ENCODE measurements at places on chromosomes 11 and 22.

- DNase-seq = peak; percentile 71
These were observed 11.8 kb downstream of the TUB start for GRCh38 chr11:8092587-8093424.

DNA sequence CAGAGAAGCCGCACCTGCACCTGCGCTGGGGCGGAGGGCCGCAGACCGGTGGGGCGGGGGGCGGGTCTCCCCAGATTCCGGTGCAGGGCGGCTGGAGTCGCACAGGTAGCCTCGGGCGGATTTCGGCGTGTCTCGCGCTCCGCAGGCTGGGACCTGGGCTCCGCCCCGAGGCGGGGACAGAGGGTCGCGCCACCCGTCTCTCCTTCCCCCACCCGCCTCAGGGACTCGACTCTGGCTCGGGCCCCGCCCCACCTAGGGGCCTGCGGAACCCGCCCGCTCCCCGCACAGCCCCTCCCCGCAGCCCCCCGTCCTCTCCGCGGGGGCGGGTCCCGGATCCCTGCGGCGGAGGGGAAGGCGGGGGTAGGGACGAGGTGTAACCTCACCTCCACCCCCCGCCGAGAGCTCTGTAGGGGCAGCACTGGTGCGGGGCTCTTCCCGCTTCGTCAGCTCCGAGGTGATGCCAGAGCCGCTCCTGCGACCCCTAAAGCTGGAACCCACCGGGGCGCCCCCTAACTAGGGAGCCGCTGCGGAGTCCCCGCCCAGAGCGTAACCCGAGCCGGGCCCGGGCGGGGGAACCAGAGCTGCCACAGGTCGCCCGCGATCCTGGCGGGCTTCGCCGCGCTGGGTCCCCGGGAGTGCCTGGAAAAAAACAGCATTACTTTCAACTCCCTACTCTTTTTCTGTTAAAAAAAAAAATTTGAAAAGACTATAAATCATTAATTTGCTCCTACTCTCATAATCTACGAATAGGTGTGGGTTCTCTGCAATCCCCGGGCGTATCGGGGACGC is at the start of gene SLC29A2:
TSS of gene SLC29A2 (minus strand) at position 134 of the 789 bp plus-strand sequence. CDS start 169 bp downstream, outside the sequence.
- no peak for DNase-seq

DNA sequence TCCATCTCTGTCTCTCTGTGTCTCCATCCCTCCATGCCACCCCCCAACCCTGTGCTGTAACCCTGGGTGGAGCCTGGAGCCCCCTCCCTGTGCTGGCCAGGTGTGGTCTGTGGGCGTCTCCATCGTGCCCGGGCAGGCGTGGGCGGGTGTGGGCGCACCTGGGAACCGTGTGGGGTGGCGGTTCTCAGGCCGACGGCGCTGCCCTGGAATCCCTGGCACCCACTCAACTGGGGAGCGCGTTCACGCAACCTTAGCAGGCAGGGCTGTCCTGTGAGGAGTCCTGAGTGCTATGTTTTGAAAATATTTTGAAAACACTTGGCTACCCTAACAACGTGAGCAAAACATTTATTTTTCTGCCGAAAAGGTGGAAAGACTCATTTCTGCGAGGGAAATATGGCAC is 4.7 kb downstream of the TNNT3 start:
- no peak for DNase-seq

GRCh38 chr11:47366020-47366490 is 12.3 kb downstream of the SPI1 start:
- DNase-seq = no peak

DNA sequence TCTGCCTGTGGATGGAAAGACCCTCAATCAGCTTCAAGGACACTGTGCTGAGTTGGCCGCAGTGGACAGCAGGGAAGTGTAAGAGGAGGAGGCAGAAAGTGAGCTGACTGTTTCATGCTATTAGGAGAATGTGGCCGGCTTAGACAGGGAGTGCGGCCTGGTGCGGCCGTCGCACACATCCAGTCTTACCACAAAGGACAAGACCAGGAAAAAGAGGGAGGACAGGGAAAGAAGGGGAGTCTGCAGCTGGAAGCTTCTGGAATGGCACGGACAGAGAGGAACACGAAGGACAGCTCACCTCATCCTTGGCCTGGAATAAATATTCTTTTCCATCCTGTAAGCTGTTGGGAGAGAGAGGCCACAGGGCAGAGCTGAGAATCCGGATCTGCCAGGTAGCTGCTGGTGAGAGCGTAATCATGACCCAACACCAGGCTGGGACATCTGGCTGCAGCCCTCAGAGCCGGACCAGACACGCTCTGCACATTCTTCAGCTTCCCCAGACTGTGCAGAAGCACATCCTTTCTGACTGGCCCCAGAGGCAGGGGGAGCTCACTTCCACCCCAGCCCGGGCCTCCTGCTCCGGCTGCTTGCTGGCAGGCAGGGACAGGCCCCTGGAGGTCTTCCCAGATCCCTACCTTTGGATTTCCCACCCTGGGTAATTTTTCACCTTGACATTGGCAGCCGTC is 8.6 kb upstream of the RBM4B start:
- no peak for DNase-seq

DNA sequence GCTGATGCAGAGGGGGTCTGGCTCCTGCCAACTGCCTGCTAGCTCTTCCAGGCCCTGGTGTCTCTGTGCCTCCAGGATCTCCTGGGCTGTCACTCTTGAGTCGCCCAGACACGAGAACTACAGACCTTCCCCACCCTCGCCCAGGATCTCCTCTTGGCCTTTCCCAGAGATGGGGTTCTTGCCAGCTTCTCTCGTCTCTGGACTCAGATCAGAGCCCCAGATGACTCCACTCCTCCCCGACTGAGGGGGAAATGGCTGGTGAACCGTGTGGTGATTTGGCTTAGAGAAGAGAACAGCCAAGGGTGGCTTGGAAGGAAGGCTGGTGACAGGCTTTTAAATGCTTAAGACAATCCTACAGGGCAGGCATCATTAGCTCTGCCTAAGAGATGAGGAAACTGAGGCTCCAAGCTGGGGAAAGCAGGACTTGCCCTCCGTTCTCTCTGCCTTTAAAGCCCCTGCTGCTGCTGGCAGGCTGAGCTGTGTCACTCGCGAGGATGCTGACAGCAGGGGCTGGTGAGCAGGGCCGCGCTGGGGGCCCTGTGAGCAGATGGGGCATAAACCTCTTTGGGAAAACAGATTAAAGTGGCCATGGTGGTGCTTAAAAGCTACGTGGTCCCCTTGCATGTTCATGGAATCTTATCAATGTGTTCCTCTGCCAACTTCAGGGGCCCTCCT is 90.3 kb upstream of the THY1 start:
- no peak for DNase-seq

DNA sequence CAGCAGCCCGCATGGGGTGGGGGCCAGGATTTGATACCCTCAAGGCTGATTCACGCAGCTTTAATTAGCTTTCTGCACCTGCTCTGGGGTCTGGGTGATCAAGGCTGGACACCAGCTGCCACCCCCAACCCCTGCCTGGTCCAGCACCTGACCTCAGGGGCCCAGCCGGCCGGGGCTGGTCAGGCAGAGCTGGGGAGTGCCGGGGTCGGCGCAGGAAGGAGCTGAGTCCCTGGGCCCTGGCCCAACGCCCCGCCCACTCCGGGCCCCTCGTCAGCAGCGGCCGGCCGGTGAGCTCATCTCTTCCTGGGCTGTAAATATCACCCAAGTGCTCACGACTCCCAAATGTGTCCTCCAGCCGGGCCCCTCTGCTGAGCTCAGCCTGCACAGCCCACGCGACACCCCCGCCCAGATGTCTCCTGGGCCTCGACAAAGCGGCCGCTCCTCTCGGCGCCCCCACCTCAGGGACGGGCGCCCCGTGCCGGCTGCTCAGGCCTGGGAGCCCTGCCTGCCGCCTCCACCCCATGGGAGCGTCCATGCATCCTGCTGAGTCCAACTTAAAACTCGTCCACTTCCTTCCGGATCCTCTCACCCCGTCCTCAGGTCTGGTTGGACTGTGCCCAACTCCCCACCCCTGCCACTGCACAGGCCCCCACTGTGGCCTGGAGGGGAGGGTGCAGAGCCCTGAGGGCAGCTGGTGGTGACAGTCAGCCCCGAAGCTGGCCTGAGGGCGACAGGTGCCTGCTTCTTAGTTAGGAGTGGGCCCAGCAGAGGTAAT is 29.0 kb downstream of the RTN4R start:
- DNase-seq = peak; percentile 31

DNA sequence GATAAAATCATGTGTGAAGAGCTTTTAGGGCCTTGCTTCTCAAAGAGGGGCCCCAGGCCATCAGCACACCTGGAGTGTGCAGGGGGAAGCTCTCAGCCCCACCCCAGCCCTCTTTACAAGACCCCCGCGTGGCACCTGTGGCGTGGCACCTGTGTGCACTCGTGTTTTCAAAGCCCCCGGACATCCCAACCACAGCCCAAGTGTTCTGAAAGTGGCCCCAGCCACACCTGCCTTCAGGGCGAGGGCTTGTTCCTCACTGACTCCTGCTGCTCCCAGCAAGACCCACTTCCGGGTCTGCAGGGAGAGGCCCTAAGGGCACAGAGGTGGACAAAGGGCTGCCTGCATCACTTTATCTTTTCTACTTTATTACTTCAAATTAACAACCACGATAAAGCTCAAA is 17.5 kb upstream of the TMEM184B start:
- DNase-seq = no peak

GRCh38 chr11:80320226-80320625 is 879.4 kb upstream of the TENM4 start:
- no peak for DNase-seq

GRCh38 chr11:1546536-1547466 is 25.3 kb downstream of the DUSP8 start:
- peak; percentile 36 for DNase-seq

DNA sequence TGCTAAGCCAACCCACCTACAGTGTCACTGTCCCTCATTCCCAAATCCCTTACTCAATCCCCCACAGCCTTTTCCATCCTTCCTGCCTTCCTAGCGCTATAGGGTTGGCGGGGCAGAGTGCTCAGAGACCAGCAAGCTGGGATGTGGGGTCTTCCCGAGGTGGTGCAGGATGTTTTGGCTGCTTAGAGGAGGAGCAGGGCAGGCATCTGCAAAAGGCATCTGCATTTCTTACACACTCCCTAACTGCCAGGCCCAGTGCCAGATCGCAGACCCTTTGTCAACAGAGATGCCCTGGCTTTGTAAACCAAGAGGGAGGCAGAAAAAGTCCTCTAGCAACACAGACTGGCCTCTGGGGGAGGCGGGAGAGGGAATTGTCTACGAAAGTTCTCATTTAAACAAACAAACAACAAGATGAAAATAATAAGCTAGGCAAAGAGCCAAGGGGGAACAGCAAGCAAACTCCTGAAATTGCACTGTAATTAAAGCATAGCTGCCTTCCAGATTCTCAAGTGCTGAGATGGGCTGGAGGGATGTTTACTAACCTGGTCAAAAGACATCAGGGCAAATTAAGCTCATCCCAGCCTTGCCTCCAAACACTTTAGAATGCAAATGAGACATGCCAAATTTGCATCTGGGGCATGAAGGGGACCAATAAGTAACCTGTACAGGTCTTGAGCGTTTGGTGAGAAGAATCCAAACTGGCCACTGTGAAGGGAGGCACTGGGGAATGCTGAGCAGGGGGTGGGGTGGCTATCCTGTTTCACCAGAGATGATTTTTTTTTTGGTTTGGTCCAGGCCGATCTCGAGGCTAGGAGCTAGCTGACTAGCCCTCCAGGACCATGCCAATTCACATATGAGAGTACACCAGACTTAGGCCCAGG is 38.1 kb upstream of the ADA2 start:
- DNase-seq = no peak

GRCh38 chr11:15818132-15818842 is 538.1 kb downstream of the SOX6 start:
- DNase-seq = no peak

DNA sequence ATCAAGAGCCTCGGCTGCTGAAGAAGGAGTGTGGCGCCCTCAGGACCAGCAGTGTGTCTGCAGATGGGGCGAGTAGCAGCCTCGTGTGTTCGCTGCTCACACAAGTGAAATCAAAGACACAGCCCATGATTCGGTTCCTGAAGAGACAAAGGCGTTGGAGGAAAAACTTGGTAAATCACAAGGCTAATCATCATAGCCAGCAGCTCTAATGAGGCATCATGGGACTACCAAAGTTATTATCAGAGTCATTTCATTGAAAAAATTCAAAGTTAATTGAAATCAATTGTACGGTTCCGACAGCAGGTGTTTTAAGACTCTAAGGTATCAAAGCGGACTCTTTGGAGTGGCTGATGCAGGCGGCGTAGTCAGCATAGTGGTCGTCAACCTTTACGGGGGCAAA is 9.5 kb downstream of the PHF21B start:
- no peak for DNase-seq

DNA sequence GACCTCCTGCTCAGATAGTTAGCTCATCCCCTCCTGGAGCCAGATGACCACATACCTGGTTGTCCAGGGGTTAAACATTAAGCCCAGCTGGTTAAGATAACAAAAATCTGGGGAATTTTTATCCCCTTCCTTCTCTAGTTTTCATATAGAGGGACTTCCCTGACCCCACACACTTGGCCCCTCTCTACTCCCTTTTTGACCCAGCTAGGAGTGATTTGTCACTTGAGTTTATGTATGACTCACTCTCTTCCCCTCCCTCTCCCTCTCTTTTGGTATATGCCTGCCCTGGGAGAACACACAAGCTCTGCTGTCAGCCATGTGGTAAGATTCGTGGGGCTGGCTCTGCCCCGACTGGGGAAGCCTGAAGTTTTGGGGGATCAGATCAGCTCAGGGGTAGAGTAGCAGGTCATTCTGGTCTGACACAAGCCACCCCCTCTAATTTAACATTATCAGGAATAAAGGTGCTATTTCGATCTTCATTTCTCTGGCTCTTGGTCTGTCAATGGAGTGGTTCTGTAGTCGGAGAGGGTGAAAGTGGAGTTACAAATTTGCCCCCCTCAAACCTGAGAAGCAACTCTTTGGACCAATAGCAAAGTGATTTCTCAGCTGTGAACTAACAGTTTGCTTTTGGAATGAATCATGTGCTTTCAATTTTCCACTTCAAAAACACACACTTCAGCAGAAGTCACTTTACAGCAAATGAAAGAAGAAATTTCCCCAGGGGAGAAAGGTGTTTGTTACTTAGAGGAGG is 415.3 kb upstream of the CADM1 start:
- peak; percentile 3 for DNase-seq

DNA sequence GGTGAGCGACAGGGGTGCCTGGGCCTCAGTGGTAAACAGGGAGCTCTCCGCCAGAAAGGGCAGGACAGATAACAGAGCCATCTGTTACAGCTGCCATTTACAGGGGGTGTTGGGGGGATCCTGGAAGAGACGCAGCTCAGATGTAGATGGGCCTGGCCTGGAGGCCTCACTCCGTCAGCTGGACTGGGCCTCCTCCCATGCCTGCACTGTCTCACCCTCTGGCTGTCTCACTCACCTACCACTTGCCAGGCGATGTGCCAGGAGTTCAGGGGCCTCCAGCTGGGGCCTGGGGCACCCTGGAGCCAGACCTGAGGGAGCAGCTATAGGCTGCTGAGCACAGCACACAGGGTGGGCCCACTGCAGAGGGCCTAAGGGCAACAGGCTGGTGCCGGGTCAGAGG is 16.3 kb upstream of the SUSD2 start:
- no peak for DNase-seq

DNA sequence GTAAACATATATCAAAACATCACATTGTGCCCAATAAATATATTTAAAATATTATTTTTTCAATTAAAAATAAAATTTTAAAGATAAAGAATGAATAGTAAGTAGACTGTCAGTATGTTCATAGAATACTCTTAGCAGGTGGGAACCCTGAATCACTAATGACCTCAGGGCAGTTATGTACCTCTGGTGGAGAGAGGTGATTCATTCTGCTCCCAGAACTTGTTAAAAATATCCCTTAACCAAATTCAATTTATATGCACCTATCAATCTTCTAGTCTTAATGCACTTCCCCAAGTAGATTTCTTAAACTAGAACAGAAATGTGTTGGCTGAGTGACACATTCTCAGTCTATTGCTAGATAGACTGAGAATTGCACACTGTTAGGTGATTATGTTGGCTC is 183.9 kb upstream of the SYN3 start:
- no peak for DNase-seq

GRCh38 chr22:33639588-33640254 is 280.6 kb downstream of the LARGE1 start:
- no peak for DNase-seq

All from iris pigment epithelial cell (primary cell).